ENCODE measurements at places on chromosomes 3 and 15.

GRCh38 chr3:128416578-128417211 lies 50.0 kb downstream of the DNAJB8 start:
- DNase-seq: no peak

- DNase-seq: no peak
These were observed 74.2 kb downstream of the MAGEF1 start for GRCh38 chr3:184637705-184638104.

- no peak for DNase-seq
These were observed 261.1 kb upstream of the IL12A start for GRCh38 chr3:159727506-159727905.

- DNase-seq: no peak
These were observed 165.0 kb downstream of the XXYLT1 start for GRCh38 chr3:195105841-195106417.

- peak; percentile 9 for DNase-seq
These were observed 407.3 kb upstream of the ONECUT1 start for GRCh38 chr15:53197426-53197839.

- no peak for DNase-seq
These were observed 458.5 kb upstream of the ARRDC4 start for GRCh38 chr15:97502038-97502437.

- DNase-seq: no peak
These were observed 30.7 kb downstream of the SEMA7A start for GRCh38 chr15:74402873-74403587.

GRCh38 chr3:128415200-128415772 lies 51.4 kb downstream of the DNAJB8 start:
- no peak for DNase-seq

DNA sequence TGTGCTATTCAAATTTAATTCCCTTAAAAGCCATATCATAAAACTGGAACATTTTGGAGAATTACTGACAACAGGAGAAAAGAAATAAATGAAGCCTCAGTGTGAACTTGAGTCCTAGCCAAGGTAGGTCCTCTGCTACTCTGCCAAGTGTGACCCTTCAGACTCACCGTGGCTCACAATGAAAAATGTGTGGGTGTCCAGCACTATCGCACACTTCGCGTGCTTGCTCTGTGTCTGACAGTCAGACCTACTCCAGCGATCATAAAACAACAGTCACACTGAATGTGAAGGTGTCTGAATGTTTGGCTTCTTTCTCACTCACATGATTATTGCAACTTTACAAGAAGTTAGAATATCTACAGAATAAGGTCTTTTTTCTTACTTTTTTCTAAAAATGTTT lies 65.8 kb upstream of the TRA2B start:
- DNase-seq: no peak

DNA sequence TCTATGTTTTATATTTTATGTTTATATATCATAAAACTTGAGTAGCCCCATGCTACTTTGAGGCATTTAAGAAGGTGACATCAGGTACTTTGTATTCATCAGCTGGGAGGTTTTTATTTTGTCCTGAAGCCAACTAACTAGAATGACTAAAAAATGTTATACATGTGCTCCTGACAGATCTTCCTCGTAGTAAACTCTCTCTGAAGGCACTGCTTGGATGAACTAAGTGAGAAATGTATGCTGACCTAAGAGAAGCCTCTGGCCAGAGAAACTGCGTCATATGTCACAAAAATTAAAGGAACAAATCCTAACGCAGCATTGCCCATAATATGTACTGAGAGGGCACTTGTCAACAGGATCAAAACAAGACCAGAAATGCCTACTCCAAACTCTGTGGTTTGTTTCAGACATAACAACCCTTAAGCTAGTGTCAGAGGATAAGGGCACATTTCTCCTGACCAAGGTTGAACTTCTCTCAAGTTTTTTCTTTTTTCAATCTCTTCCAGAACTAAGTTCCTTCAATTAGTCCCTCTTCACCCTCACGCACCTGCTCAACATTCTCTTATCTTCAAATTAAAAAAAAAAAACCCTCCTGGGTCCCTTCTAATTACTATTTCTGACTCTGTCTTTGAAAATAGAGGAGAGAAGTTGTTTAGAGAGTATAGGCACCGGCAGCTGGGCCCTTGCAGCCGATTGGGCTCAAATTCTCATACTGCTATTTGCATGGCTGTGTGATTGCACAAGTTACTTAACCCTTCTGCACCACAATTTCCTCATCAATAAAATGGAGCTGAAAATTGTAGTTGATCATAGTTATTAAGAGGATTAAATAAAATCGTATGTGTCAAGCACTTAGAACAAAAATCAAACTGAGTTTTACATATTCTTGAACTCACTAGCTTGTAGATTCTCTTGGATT lies 159.0 kb downstream of the FRMD5 start:
- no peak for DNase-seq

DNA sequence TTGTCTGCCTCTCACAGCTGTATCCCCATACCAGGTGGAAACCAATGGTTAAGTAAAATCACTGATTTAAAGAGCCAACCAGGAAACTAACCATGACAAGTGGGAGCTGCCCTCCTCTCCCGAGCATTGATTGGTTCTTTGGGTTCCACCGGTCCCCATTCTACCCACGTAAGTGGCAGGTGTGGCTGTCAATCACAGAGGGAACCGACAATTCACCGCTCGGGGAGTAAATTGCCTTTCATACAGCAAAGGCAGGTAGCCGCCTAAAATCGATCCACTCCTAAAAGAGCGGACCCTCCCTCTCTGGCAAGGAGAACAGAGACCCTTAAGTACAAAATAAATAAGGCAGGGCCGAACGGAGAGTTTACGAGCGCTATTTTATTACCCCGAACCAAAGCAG lies 1.2 kb downstream of the ERC2 start:
- DNase-seq: no peak

GRCh38 chr3:83216919-83217594 lies 1455.6 kb upstream of the GBE1 start:
- no peak for DNase-seq

DNA sequence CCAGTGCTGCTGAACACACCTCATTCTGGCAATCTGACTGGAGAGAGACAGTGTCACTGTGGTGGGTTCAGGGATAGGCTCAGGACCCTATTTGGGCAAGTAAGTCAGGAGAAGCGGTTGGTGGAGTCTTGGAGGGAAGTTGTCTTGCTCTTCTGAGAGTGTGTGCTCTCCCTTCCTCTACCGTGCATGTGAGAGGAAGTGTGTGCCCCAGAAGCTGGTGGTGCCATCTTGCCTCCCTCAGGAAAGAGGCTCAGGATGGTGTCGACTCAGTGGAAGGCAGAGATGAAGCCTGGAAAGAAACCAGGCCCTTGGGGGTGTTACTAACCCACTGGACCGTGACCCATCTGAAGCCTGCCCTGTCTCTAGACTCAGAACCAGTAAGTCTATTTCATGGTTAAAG lies 6.8 kb upstream of the RARRES1 start:
- DNase-seq: no peak

- no peak for DNase-seq
These were observed 133.9 kb downstream of the RAP2B start for GRCh38 chr3:153295901-153296300.

DNA sequence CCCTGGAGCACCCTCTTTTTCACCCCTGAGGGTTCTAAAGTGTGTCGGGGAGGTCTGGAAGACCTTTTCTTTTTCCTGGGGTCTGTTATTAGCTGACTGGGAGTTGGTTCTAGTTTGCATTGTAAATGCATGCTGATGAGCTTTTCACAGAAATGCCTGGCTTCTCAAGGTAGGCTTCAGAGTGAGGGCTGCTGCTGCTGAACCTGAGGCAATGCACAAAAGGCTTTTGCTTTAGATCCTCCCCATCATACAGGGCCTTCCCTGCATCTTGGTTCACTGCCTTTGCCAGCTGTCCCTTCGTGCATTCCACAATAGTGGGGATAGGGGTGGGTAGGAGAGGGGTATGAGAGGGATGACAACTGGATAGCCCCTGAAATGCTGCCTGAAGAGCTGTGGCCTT lies 46.6 kb downstream of the FAH start:
- DNase-seq: no peak

DNA sequence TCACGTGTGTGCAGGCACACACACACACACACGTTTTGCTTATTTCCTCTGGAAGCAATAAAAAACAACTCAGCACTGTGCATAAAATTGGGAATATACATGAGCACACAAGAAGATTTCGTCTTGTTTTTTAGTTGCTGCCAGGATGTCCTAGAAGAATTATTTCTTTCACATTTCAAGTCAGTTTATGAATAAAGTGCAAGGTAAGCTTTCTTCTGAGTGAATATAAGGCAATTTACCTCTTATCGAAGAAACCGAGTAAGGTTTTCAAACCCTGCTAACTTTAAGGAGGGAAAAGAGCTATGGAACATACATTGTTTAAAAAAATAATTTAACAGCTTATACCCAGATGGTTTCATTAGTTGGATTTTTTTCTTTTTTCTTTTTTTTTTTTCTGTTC lies 855.4 kb upstream of the NR2F2 start:
- no peak for DNase-seq

DNA sequence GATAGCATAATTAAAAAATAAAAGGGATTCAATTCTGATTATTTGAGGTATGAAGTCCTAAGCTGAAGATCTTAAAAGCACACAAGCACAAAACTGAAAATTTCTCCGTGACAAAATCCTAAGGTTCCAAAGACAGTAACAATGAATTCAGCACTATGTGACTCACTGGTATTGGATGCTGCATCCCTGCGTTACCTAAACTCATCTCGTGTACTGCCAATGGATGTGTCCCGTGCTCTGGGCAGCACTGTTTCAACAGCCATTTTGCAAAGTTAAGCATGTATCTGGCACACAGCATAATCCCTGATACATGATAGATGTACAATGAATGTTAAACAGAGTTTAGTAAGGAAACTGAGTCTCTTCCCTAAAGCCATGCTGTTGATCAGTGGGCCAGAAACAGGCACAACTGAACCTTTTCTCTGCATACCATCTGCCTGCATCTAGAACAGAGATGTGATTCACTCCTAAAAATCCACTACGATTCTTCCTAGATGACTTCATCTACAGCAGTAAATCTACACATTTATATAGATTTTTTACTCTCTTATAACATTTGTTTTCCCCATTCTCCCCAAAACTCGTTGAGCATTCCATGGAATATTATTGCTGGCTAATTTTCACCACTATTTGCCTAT lies 14.3 kb downstream of the SUCLG2 start:
- no peak for DNase-seq

GRCh38 chr15:69857686-69858391 lies 239.9 kb downstream of the TLE3 start:
- no peak for DNase-seq

- no peak for DNase-seq
These were observed 20.8 kb upstream of the ACAN start for GRCh38 chr15:88782465-88782864.

DNA sequence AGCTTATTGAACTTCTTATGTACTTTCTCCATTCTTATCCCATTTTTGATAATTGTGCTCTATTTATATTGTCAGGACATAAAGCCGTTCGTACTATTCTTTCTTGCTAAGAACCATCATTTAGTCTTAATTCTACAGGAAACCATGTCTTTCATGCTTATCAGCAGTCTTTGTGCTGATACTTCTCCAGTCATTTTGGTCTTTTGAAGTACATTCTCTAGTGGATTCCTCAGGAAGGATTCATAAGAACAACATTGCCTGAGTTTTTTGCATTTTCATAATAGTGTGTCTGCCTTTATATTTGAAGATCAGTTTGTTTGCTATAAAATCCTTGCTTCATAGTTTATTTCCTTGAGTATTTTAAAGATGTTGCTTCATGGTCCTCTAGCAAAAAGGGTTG lies 126.6 kb upstream of the NEO1 start:
- DNase-seq: no peak

GRCh38 chr3:127652246-127652995 lies 20.3 kb upstream of the ABTB1 start:
- peak; percentile 62 for DNase-seq

GRCh38 chr3:168090306-168091085 lies 5.2 kb downstream of the GOLIM4 start:
- no peak for DNase-seq

DNA sequence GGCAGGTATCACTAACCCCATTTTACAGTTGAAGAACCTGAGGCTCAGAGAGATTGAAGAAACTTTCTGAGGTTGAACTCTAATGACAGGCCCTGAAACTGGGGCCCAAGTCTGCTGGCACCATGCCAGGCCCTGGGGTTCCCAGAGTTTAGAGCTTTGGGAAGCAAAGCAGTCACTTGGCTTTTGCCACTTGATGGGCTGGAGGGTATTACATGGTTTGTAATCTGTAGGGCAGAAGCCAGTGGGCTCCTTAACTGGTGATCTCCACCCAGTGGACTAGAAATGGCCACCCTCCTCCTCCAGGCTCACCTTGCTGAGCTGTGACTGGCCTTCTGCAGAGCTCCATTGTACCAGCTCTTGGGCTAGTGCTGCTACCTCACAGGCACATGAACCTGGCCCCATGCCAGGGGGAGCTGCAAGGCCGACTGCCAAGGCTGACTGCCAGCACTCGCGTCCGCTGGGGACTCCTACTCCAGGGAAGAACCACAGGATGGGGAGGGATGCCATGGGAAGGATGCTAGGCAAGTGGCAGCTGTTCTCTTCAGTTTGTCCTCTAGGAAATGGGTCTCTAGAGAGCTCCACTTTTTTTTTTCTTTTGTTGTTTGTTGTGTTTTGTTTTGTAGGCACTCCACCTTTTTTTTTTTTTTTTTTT lies 104.8 kb downstream of the ETFA start:
- peak; percentile 34 for DNase-seq

GRCh38 chr3:160765211-160765610 lies 9.2 kb downstream of the PPM1L start:
- DNase-seq: no peak

DNA sequence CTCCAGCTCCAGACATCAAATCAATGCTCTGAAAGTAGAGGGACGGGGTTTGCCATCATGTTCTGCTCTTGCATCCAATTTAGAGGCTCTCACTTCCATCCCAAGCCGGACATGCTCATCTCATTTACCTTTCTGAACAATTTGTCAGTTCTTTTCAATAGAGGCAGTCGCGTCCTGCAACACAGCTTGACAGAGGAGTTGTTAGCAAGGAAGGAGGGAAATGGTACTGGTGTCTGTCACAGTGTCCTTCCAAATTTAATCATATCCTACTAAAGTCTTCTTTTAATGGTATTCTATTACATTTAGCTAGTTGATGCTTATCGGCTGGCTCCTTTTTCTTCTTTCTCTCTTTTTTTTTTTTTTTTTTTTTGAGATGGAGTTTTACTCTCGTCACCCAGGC lies 45.6 kb downstream of the HHLA2 start:
- DNase-seq: no peak

GRCh38 chr15:60519218-60519617 lies 40.3 kb upstream of the ICE2 start:
- DNase-seq: no peak

DNA sequence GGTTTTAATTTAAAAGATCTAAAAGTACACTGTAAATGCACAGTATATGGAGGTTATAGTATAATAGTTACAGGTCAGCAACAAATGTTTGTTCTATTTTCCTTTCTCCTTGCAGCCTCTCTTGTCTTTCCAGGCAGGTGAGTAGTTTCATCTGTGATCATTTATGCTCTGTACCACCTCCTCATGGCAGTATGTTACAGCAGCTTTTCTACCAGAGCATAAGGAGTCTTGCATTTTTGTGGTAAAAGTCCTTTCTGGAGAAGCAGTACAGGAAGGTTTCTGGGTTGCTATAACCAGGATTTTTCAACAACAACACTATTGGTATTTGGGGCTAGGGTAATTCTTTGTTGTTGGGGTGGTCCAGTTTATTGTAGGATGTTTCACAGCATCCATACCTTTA lies 59.5 kb downstream of the ZNF609 start:
- no peak for DNase-seq

All from hematopoietic multipotent progenitor cell treated with erythropoietin and hydrocortisone succinate and interleukin-3 and kit ligand, for 15 days (in vitro differentiated cells).